Cardiac fibroblast (primary cell): ENCODE measurements at places on chromosomes 2 and 18.

GRCh38 chr2:97849881-97850528 lies 136.6 kb downstream of the ZAP70 start:
- peak; percentile 31 for DNase-seq

DNA sequence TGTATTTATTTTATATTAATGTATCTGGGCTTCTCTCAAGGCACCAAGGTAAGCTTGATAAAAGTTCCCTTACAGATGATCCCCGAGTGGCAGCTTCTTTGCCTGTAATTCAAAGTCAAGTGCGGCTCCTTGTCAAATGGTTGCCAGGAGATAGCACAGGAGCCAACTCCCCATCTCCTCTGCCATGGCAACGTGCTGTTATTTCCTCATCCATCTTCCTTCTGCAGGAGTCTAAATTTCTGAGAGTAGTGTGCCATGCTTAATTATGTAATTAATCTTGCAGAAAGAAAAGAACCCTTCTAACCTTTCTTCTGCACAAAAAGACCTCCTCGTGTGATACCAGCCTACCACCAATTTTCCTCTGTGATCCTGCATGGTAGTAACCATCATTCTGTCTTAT lies 46.2 kb upstream of the ACMSD start:
- DNase-seq, result no peak

- peak; percentile 66 for DNase-seq
Measured at GRCh38 chr18:62741118-62741566, 25.8 kb downstream of the PHLPP1 start.

DNA sequence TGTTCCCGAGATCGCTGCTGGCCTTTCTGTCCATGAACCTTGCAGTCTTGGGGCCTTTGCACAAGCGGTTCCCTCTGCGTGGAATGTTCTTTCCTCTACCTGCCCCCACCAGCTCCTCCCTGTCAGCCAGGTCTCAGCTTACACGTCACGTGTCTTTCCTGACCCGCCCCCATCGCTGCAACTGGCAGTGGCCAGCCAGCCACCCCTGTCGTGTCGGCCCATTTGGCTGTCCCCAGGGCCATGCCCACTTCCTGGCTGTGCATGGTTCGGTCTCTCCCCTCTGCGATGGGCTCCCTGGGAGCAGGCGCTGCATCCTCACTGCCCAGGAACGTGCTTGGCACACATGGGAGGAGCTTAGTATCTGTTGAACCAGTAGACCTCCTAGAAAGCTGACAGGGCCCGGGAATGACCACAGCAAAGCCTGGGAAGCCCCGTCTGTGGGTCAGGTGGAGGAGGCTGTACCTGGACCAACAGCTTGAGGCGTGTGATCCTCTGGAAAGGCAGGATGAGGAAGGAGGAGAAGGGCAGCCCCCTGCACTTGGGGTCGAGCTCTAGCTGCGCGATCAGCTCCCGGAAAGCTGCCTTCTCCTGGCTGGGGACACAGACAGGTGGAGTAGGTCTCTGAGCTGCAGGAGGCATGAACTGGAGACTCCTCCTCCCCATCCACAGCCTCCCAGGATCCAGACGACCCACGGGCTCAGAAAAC lies 21.0 kb downstream of the SNORC start:
- peak; percentile 23 for DNase-seq

GRCh38 chr2:61520261-61520660 lies 17.9 kb downstream of the XPO1 start:
- DNase-seq, result no peak

- DNase-seq, result no peak
Measured at GRCh38 chr2:16548036-16548435, 117.6 kb downstream of the CYRIA start.

DNA sequence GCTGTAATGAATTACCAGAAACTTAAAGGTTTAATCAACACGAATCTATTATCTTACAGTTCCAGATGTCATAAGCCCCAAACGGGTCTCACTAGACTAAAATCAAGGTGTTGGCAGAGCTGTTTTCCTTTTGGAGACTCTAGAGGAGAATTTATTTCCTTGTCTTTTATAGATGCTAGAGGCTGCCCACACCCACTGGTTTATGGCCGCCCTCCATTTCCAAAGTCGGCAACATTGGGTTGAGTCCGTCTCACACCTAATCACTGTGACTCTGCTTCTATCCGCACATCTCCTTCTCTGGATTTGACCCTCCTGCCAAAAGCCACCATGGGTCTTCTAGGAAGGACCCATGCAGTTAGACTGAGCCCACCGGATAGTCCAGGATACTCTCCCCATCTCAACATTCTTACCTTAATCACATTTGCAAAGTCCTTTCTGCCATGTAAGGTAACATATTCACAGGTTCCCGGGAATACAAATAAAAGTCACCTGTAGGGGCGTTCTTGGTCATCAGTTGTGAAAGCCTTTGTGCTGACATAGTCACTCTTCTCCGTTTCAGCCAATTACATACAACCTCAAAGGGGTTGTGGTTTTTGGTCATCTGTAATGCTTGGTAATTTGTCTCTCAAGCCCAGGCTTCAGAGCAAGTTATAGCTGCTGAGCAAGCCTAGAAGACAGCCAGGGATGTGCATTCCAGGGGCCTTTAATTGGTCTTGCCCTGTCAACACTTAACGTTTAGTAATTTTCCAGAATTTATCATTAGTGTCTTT lies 179.4 kb downstream of the ANTXR1 start:
- no peak for DNase-seq

GRCh38 chr2:67572721-67573435 lies 175.7 kb downstream of the ETAA1 start:
- peak; percentile 85 for DNase-seq

DNA sequence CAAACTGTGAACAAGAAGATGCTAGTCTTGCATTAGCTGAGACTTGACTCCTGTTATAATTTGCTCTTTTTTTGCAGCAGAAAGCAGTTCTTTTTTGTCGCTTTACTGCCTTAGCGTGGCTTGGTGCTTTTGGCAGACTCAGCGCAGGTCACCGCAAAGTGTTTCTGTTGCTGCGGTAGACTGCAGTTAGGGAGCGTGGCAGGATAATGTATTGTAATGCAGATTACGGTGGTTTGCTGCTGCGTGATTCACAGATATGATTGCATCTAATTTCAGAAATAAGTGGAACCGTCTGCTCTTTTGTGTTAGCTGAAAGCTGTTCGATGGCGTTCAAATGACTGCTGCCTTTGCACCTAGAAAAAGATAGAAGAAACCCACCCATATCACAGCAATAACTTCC lies 131.6 kb upstream of the SATB2 start:
- no peak for DNase-seq

DNA sequence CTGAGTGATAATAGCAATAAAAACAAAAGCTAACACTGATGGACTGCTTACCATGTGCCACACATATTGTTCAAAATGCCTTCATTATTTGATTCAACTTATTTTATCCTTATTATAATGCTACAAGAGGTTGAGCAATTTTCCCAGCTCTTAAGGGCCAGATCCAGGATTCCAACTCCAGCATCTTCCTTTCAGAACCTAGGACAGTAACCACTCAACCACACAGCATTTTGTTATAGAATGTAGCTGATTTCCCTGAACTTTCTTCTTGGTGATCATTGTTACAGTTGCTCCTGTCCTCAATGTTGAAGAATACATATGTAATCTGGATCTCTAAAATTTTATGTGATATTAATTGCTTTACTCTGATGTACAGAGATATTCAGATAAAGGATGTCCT lies 341.7 kb downstream of the PIK3C3 start:
- peak; percentile 10 for DNase-seq

GRCh38 chr2:95669441-95669991 lies 77.7 kb downstream of the TRIM43 start:
- DNase-seq, result peak; percentile 31
